ENCODE measurements at places on chromosomes 7 and 10.
A peak's percentile ranks its signal among the peaks of the same experiment; 100 is the strongest.

GRCh38 chr7:106807474-106807873, 57.6 kb upstream of the PIK3CG start:
- DNase-seq, result no peak

DNA sequence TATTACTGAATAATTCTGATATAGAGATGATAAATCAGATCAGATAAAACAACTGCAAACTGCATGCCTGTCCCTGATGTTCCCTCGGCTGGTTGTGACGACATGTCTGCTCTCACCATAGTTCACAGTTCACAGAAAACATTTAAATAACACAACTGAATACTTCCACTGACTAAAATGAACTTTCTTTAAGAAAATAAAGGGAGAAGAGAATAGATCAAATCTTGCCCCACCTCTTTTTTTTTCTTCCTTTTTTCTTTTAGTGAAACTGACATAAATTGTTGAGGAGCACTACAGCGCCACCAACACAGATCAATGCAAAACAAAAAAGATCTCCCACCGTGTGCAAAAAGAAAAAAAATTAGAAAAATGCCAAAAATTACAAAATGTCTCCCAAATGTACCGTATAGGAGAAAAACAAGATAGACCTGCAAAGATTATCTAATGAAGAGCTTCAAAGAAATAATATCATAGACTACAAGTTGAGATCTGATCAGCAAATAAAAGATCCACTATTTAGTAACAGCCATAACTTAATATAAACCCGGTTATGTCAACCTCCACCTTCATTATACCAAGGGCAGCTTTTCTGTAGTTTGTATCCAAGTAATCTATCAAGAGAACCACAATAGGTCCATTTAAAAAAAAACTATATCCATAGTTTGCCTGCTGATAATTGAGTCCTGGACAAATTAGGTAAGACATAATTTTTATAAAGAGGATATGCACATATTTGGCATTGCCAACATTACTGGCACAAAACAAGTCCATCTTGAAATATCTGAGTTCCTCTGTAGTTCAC, 30.7 kb upstream of the EPC1 start:
- peak; percentile 66 for DNase-seq

GRCh38 chr10:6423413-6424170, 156.5 kb downstream of the PRKCQ start:
- DNase-seq, result no peak

DNA sequence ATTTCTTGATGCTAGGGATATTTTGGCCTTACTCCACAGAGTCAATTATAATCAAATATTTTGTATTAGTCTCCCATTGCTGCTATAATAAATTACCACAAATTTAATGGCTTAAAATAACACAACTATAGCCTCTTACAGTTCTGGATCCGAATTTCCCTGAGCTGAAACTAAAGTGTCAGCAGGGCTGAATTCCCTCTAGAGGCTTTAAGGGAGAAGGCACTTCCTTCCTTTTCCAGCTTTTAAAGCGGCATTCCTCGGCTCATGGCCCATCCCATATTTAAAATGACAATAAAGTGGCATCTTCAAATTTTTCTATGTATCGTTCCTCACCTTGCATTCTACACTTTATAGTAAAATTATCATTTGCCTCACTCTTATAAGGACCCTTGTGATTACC, 421.4 kb upstream of the ZWINT start:
- no peak for DNase-seq

All from GM12865 (cell line).